ENCODE measurements at places on chromosomes 13 and 19. TPM values are rescaled to one million over a fixed set of nuclear protein-coding genes. Genes with fewer than 3 reads are reported as not detected.
A peak's percentile ranks its signal among the peaks of the same experiment; 100 is the strongest.

SULT2B1 gene
- total RNA-seq: not detected

GIPC1 gene
- total RNA-seq: 321 TPM

DPF1 gene
- total RNA-seq: 3.0 TPM

BCL2L12 gene
- total RNA-seq: not detected

CARM1 gene
- total RNA-seq: 19.1 TPM

ERICH4 gene
- not detected for total RNA-seq

PTPRH gene
- total RNA-seq: 30.0 TPM

C5AR1 gene
- total RNA-seq: 3.1 TPM

ATP1A3 gene
- total RNA-seq: 2.3 TPM

KLK2 gene
- not detected for total RNA-seq

- DNase-seq: peak; percentile 76
Measured at GRCh38 chr19:46426506-46427162, 2.1 kb downstream of the PNMA8C start.

GRCh38 chr13:32385410-32385809, 42.5 kb downstream of the N4BP2L1 start:
- no peak for DNase-seq

- peak; percentile 23 for DNase-seq
Measured at GRCh38 chr19:40089462-40089861, 1.3 kb downstream of the ZNF780A start.

GRCh38 chr13:65913173-65913572, 1317.0 kb downstream of the PCDH9 start:
- no peak for DNase-seq

- no peak for DNase-seq
Measured at GRCh38 chr19:42093926-42094325, 18.0 kb downstream of the ZNF574 start.

DNA sequence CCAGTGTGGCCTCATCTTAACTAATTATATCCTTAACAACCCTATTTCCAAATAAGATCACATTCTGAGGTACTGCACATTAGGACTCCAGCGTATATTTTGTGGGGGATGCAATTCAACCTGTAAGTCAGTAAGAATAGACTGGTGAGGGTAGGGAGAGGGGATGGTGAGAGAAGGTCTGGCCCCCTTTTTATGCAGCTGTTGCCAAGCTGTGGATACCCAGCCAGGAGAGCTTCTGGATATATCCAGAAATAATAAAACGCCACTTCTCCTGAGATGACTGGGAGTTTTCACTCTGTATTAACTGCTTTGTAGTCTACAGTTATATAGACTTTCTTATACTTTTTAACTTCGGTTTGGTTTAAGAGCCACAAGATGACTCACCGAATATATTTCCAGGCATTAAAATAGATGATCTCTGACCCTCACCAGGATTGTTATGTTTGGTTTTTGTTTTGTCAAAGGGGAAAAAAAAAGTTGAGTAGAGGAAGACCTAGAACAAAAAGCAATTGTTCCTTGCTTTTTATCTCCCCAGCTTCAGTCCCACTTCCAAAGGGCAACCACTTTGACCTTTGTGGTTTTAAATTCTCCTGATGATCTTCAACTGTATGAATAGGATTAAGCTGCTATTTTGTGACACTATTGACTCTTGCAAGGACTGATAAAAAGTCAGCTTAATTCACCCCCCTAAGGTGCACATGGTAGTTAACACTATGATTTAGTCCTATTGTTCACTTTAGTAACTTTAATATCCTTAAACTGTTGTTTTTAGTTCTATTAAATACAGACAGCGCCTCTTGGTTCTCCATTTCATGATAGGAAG, 3.1 kb upstream of the NEK3 start:
- peak; percentile 78 for DNase-seq

DNA sequence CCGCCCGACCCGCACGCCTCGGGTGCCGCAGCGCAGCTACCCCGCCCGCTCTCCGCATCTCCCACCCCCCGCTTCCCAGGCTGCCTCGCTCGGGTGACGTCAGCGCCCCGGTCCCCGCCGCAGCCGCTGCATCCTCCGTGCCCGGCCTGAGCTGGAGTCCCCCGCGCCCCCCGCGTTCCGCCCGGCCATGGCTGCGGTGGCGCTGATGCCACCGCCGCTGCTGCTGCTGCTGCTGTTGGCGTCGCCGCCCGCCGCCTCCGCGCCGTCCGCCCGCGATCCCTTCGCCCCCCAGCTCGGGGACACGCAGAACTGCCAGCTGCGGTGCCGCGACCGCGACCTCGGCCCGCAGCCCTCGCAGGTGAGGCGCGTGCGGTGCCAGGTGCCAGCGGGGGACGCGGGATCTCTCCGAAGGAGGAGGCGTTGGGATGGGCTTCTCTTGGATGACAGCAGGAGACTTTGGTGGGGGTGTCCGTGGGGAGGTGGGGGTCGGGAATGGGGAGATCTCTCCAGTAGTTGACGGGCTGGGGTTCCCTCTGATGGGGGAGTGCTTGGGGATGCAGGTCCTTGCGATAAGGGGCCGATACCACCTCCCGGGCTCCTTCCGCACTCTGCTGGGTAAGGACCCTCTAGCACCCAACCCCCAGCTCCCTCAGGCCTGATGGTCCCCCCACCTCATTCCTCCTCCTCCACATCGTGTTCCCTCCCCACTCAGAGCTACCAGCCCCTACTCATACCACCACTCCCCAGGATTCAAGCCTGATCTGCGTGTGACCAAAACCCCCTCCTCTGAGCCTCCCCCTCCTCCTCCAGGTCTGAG, at the start of gene TMEM59L:
TMEM59L (plus strand) TSS at position 99 of the 817 bp plus-strand sequence; CDS start at position 188, 89 bp downstream.
- DNase-seq: no peak

DNA sequence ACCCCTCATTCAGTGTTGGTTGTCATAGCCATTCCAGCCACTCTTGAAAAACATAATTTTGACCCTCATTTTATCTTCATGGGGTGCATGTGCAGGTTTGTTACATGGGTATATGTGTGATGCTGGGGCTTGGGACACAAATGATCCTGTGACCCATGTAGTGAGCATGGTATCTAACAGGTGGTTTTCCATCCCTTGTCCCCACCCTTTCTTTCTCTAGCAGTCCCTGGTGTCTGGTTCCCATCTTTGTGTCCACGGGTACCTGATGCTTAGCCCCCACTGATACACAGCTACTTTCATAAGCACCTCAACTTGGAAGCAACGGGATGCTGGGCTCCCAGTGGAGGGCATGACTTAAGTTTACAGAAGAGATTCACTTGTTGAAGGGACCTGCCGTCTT, 373.5 kb downstream of the UQCRFS1 start:
- no peak for DNase-seq

GRCh38 chr19:33819506-33819879, 22.8 kb downstream of the KCTD15 start:
- DNase-seq: no peak

DNA sequence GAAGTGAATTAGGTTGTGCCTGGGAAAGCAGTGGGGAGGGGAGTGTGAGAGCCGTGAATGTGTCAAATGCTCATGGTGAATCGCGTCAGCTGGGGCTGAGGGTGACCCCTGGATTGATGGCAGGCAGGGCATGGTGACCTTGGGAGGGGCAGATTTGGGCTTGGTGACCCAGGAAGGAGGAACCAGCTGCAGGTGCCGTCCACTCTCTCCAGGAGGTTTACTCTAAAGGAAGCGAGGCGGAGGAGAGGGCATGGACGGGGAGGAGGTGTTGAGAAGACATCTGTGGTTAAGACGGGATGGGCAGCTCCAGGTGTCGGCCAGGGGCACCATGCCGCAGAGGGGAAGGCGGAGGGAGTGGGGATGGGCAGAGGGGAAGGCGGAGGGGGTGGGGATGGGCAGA, 28.7 kb downstream of the TMEM255B start:
- DNase-seq: no peak

DNA sequence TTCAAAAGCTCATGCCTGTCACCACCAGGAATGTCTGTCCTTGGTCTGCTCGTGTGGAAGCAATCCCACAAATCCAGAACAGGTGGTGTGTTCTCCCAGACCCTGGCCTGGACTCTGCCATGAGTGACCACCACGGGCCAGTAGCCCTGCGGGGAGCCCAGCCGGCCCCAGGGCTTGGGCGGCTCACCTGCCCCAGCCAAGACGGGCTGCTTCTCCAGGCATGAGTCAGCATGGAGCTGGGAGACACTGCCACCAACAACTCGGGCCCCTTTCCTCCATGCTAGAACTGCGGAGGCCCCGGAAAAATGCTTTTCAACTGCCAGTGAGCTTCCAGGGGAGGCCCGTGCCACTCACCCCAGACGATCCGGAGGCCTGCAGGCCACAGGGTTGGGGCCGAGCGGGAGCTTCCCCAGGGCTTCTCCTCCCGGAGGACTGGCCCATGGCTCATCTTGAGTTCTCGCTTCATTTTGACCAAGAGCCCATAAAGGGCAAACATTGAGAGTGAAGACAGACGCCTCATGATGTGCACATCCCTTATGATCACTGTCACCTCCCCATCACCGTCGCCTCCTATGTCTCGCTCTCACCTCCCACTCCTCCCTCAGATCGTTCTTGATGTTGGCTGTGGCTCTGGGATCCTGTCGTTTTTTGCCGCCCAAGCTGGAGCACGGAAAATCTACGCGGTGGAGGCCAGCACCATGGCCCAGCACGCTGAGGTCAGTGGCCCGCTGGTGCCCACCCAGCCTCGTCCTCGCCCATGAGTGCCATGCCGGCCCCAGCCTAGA, 16.7 kb downstream of the YIPF2 start:
- no peak for DNase-seq

GRCh38 chr13:104021806-104022397, 955.7 kb upstream of the SLC10A2 start:
- DNase-seq: no peak

GRCh38 chr19:4391701-4392483, 8.5 kb downstream of the SH3GL1 start:
- no peak for DNase-seq

- DNase-seq: no peak
Measured at GRCh38 chr13:111903143-111903542, 163.8 kb upstream of the SOX1 start.

- DNase-seq: no peak
Measured at GRCh38 chr13:101327871-101328270, 88.4 kb downstream of the NALCN start.

DNA sequence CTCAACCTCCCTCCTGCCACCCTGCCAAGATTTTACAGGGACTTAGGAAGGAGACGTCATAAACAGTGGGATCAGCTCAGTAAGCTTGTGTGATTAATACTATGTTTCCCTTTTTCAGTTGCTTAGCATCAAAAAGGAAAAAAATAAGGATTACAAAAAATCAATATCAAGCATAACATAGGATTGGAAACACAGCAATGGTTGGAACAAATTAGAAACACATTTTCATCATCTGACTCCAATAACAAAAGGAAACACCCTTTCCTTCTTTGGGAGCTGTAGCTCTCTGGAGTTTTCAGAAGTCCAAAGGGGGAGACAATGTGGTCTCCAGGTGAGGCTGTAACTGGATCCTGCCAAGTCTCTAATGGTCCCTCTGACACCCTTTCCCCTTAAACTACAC, 233.4 kb downstream of the B3GLCT start:
- no peak for DNase-seq

GRCh38 chr19:55075371-55075998, at the start of gene EPS8L1:
Gene EPS8L1, plus strand, starts transcription at chr19:55075869. Its CDS starts 576 bp downstream, at chr19:55076445.
- no peak for DNase-seq

- DNase-seq: no peak
Measured at GRCh38 chr19:33562636-33563035, 41.0 kb upstream of the PEPD start.

- no peak for DNase-seq
Measured at GRCh38 chr13:33953203-33953602, 135.3 kb downstream of the RFC3 start.

GRCh38 chr19:28465371-28466086, 747.4 kb downstream of the UQCRFS1 start:
- peak; percentile 40 for DNase-seq

GRCh38 chr19:14333101-14333871, 48.0 kb upstream of the ADGRE5 start:
- DNase-seq: no peak

DNA sequence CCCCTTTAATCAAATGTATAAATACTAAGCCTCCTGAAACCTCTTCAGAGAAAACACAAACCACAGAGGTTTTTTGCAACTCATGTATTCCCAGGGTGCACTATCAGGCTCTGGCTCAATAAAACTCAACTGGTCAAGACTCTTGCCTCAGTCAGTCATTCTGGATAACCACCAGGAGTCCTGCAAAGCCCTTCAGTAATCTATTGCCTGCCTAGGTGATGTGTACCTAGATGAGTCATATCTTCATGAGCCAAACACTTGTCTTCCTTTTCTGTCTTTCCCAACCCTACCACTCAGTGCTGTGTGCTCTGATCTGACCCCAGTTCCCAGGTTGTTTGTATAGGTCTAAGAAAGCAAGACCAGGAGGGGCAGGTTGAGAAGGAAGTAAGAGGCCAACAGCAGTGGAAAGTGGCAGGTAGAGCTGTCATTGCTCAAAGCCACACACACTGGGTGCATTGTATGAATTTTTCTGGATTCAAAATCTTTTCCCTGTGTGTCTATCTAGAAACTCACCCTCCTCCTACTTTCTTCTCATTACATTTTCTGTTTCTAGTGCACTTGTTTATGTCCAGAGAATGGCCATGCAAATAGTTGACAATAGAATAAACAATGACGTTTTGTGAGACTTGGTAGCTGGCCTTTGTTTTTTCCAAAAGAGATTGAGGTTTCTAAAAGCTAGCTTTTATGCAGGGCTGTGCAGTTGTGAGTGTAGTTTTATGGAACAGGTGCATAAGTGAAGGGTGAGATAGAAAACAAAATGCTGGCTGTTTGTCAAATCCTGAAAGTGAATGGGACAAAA, 48.1 kb downstream of the PSG1 start:
- peak; percentile 64 for DNase-seq

GRCh38 chr19:17855280-17856152, 4.2 kb upstream of the RPL18A start:
- peak; percentile 61 for DNase-seq

DNA sequence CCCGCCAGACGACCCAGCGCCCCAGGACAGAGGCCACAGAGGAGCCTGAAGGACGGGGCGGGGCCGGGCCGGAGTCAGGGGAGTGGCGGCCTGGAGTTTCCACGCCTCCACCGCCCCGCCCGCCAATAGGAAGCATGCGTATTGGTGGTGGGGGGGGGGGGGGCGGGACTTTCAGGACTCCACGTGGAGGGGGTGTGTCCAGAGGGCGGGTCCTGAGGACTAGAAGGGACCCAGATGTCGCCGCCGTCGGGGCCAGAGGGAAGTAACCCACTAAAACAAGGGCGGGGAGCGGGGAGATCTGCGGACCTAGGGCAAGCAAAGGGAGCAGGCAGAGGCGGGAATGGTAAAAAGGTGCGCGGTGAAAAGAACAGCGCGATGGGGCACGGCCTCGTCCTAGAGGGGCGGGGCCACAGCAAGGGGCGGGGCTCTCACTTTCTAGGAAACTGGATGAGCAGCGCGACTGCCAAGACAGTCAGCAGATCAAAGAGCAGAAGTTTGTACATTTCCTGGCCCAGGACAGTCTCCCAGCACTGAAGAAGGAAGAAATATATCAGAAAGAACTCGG, 2.8 kb upstream of the LENG1 start:
- peak; percentile 89 for DNase-seq

- no peak for DNase-seq
Measured at GRCh38 chr13:58302349-58302748, 670.8 kb downstream of the PCDH17 start.

Data from Caki2 (cell line).